ENCODE measurements at places on chromosomes 16 and 17. TPM values are rescaled to one million over a fixed set of nuclear protein-coding genes. Genes with fewer than 3 reads are reported as not detected.

- no peak for DNase-seq
These were observed 90.1 kb downstream of the TMEM132E start for GRCh38 chr17:34669511-34669910.

- no peak for DNase-seq
These were observed 9.8 kb downstream of the SLFN5 start for GRCh38 chr17:35252651-35253050.

GRCh38 chr17:284676-285355 is 67.8 kb downstream of the RPH3AL start:
- DNase-seq = no peak

GRCh38 chr16:31186176-31186575 is 6.2 kb downstream of the FUS start:
- no peak for DNase-seq

SLX4 gene
- total RNA-seq = 4.8 TPM
